ENCODE measurements at places on chromosomes 3 and 15.

GRCh38 chr15:22258398-22259150 lies 178.2 kb downstream of the OR4M2 start:
- no peak for DNase-seq

DNA sequence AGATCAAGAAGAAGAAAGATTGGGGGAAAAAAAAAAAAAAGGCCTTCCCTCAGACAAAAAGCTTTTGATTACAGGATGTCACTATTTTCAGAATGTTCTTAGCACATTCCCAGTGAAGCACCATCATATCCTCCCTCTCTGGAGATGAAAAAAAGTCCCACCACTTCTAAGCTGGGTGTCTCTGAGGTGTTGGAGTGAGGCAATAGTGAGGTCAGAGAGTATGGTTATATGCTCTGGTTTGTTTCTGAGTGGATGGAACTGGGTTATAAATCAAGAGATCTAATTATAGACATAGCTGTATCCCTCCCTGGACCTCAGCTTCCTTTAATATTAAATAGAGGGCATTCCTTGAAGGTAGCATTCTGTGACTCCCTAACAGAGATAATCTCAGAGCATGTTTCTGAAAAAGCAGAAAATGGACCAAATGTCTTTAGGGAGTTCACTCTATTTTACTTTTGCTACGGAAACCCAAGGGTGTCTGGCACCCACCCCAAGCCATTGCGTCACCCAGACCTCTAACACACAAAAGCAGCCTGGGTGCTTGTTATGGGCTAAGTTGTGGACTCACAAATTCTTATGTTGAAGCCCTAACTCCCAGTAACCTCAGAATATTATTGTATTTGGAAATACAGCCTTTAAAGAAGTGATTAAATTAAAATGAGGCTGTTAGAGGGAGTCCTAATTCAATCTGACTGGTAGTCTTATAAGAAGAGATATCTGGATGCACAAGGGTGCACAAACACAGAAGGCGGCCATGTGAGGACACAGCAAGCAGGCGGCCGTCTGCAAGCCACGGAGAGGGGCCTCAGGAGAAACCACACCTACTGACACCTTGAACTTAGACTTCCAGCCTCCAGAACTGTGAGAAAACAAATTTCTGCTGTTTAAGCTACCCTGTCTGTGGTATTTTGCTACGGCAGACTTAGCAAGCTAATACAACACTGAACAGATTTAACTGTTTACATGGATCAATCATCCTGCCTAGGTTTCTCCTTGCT lies 81.5 kb downstream of the MB21D2 start:
- no peak for DNase-seq

DNA sequence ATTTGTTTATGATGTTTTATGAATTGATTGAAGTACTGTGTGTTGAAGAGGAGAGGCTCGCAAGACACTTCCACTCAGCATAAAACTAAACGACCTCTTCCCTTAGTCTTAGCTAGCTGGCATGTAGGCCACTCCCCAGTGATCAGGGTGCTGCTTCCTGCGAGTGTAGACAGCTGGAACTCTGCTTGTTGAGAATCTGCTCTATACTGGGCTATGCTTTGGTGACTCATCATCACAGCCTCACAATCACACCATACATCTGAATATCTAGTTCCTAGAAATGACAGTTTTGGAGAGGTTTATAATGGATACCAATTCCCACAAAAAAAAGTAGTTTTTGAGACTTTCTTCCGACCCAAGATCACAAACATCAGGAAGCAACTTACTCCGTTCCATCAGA lies 1.5 kb upstream of the SLC24A5 start:
- DNase-seq, result no peak

DNA sequence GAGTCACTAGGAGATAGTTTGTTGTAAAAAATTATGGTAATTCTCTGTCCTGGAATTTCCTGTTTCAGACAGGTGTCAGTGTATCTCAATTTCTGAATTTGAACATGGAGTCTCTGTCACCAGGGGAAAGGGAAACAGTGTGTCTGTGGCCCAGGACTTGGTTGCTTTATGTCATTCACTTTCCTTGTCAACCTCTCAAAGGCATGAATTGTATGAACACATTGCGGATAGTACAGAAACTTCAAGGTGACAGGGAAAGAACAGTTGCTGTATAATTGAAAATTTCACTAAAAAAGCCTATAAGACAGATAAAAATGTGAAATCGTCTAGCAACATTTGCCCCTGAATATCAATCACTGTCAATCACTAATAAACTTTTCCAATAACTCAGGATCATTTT lies 175.0 kb upstream of the DPH6 start:
- no peak for DNase-seq

Measured in stimulated activated CD4-positive, alpha-beta T cell treated with anti-CD3 and anti-CD28 coated beads, TNF-alpha, amount 100 ng/mL, for 48 hours (primary cell).